ENCODE measurements at places on chromosomes 1 and 21.
A peak's percentile ranks its signal among the peaks of the same experiment; 100 is the strongest.

DNA sequence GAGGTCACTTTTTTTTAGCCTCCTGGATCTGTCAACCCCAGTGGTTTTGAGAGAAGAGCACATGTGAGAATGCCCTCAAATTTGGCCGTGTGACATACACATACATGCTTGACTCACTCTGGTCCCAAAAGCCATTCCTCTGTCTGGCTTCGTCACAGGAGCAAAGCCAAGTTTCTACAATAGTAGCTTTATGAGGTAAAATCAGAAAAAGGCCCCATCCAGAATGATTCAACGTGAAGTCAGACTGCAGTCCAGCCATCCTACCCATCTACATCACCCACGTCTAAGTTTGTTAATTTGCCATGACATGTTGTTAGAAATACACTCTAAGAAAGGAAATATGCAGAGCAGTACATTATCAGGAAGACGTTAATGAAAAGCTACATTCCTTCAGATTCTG is 245.2 kb downstream of the SDCCAG8 start:
- DNase-seq, result no peak

DNA sequence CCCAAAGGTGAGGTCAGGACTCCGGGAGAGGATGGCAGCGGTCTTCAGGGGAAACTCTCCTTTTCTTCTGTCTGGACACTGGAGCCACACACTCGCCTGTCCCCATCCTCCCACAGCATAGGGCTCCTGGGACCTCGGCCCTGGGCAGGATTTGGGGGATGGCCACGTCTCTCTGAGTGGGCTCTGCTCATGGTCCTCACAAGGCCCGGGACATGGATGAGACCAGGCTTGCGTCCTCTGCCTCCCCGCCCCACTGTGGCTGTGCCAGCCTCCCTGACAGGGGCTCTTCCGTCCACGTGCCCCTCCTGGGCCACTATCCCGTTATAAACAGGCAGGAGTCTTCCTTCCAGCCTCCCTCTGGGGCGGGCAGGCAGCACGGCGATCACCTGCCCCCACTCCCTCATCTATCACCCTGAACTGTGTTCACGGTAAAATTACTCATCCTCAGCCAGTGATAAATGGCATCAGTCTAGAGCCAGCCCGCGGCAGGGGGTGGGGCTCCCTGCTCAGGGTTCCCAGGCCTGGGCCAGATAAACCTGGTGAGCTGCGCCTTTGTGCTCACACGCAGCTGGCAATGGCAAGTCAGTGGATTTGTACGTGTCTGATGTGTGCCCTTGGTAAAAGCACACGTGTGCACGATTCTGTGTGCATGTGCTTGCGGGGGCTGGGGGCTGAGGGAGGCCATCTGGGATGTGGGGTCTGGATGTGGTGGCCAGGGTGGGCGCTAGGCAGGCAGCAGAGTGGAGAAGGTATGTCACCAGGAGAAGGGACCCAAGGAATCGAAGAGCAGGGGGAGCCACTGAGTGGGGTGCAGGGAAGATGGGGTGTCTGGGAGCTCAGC is 12.6 kb upstream of the SAMD11 start:
- DNase-seq, result no peak

DNA sequence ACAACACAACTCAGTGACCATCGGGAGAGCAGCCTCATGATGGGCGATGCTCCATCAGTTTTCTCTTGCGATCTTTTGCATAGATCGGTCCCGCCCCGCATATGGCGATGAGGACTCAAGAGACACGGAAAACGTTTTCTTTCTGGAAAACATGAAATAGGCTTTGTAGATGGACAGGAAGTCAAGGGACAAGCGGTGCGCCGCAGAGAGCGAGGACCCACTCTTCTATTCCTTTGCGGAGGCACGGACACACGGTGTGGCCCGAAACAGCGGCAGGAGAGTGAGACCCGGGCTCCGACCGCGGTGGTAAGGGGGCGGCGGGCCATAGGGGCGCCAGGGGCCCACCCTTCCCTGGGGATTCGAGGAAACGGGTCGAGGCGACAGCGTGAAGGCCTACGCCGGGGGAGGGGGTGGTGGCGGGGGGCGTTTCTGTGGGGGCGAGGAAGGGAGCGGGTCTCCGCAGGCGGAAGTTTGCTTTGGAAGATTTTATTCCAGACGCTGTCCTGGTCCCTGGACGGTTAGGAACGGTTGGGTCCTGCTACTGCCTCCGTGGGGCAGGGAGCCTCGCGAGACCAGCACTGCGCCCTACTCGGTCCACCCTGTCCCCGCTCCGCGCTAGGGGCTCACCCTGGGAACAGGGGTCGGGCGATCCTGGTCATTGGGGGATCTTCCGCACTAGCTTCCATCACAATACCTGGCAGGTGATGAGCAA is 796 bp upstream of the TDRKH start:
- no peak for DNase-seq

GRCh38 chr1:207056673-207057072 is 3.6 kb downstream of the PFKFB2 start:
- DNase-seq, result no peak

- DNase-seq, result no peak
Measured at GRCh38 chr1:225437710-225438437, 10.0 kb upstream of the LBR start.

- no peak for DNase-seq
Measured at GRCh38 chr1:187563191-187563590, 734.4 kb downstream of the PLA2G4A start.

- DNase-seq, result peak; percentile 28
Measured at GRCh38 chr1:20485527-20486456, at the start of gene CAMK2N1. Gene CAMK2N1, minus strand, starts transcription at chr1:20486210. Its CDS starts 831 bp downstream, at chr1:20485379.

GRCh38 chr1:215045698-215046308 is 36.7 kb upstream of the KCNK2 start:
- DNase-seq, result no peak

GRCh38 chr21:38265166-38265565 is 8.4 kb downstream of the KCNJ15 start:
- no peak for DNase-seq

- DNase-seq, result no peak
Measured at GRCh38 chr1:43436371-43436770, 17.4 kb downstream of the HYI start.

DNA sequence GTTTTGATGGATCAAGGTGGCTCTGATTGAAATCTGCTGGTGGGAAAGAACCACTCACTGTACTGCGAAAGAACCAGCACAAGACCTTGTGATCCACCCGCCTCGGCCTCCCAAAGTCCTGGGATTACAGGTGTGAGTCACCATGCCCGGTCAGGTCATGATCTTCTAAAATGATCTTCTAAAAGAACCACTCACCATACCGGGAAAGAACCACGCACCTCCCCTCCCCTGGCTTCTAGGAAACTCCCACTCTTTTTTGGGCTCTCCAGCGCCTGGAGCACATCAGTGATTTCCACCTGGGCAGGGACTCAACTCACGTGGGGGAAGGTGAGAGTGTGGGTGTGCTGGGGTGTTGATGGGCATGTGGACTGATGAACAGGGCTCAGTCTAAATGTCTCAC is 7.9 kb upstream of the RAB7B start:
- DNase-seq, result no peak

- no peak for DNase-seq
Measured at GRCh38 chr1:113073479-113073950, 517 bp downstream of the LRIG2 start.

DNA sequence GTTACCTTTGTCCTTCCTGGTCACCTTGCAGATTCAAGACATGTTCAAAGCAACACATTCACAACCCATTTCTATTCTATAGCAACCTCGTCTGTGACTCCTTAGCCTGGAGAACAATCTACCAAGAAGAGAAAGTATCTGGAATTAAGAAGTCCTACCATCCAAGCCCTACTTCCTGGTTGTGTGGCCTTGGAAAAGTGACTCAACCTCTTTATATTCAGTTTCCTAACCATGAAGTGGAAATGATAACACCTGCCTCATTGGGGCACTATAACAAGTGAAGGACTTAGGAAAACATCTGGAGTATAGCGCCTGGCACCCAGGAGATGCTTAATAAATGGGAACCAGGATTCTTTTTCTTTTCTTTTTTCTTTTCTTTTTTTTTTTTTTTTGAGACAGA is 36.5 kb upstream of the SRRM1 start:
- no peak for DNase-seq

- DNase-seq, result no peak
Measured at GRCh38 chr1:200336901-200337391, 72.9 kb downstream of the ZNF281 start.

GRCh38 chr21:36464590-36464989 is 15.3 kb downstream of the CLDN14 start:
- no peak for DNase-seq

DNA sequence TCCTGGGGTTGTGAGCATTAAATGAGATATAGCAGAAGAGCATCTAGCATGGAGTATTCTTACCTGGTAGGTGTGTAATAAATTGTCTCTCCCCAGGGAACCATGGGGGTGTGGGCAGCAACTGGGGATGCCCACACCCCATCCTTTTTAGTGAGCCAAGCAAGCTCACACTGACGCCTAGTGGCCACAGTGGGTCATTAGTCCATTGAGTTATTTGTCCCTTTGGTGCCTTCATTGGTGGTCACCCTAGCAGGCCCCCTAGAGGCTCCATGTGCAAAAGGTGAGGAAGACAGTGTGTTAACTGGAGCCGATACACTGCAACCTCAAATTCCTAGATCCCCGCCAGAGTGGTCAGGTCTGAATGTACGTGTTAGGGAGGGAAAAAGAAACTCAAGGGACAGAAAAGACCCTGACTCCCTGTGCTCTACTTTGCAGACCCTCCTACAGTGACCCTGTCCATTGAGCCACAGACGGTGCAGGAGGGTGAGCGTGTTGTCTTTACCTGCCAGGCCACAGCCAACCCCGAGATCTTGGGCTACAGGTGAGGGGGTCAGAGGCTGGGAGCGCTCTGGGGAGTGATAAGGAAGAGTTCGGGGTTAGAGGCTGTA is 93.3 kb upstream of the CD1D start:
- no peak for DNase-seq

- peak; percentile 12 for DNase-seq
Measured at GRCh38 chr1:87684194-87684593, 355.5 kb downstream of the LMO4 start.

DNA sequence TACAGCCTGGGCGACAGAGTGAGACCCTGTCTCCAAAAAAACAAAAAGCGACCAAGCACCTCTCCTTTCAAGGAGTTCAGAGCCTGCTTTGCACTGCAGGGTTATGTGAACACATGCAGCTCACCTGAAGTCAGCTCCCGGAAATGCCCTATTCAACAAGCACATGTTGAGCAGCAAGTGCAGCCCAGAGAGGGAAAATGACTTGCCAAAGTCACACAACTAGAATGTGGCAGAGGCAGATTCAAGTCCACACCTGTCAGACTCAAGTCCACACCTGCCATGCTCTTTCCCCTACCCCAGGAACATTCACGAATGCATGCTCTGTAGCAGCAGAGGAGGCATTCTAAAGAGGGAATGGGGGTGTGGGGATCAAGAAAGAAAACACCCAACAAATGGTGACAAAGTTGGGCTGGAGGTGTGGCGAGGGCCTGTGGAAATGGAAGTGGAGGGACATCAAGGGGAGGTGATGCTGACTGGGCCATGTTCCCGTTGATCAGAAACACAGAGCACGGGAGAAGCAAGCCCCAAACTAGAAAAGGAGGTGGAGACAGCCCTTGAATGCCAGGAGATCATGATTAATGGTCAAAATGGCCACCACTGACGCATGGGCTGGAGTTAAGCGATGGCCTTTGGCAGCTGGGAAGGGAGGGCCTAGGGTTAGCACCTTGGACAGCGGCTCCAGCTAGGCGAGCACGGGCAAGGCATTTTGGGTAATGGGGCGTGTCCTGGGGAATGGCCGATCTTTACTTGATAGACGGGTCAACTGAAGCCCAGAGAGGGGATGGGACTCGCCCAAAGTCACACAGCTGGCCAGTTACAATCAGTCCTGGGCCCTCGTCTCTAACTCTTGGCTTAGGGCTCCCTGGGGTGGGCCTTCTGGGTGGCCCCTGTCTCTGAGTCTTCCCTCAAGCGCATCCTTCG is 21.5 kb downstream of the RAP1GAP start:
- DNase-seq, result no peak

DNA sequence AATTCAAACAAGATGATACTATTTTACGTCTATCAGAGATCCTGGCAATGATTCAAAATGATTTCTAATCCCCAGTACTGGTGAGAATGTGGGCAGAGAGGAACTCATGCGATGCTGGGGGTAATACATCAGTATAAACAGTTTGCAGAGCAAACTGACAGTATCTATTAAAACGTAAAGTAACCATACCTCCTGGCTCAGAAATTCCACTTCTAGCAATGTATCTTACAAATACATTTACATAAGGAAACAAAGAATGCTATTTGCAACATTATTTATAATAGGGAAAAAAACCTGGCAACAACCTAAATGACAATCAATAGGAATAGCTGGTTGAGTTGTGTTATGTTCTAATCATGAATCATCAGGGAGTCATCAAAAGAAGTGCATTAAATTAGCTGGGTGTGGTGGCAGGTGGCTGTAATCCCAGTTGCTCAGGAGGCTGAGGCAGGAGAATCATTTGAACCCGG is 15.9 kb downstream of the RCAN1 start:
- DNase-seq, result no peak

- no peak for DNase-seq
Measured at GRCh38 chr1:222018041-222018440, 276.2 kb upstream of the DUSP10 start.

- no peak for DNase-seq
Measured at GRCh38 chr1:9905010-9905409, 5.1 kb downstream of the CTNNBIP1 start.

DNA sequence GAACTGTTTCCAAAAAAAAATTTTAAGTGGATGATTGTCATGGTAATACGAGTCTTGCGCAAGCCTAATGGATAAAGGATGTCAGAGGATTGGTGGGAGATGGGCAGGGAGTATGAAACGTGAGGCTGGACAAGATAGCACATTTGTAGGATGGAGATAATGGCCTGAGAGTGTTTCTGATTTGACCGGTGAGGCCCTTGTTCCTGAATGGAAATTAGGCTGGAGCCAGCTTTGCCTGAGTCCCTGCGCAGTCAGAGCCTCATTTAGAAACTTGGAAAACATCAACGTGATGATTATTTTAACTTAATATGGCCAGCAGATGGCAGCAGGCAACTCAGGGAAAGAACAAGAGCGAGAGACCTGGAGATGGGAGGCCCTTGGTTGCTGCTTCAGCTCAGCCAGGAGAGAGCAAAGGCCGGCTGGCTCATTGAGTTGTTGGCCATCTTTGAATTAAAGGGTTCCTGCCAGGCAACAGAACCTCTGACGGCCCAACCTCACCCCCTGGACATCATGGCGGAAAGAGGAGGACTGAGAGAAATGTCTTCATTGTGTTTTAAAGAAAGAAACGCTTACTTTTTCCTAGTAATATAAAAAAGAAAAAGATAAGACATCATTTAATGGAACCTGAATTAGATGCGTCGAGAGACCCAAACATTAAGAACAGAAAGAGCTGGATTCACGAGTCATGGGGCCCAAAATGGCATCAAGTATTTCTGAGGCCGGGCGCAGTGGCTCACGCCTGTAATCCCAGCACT is 80.3 kb downstream of the SELENOF start:
- DNase-seq, result peak; percentile 70

DNA sequence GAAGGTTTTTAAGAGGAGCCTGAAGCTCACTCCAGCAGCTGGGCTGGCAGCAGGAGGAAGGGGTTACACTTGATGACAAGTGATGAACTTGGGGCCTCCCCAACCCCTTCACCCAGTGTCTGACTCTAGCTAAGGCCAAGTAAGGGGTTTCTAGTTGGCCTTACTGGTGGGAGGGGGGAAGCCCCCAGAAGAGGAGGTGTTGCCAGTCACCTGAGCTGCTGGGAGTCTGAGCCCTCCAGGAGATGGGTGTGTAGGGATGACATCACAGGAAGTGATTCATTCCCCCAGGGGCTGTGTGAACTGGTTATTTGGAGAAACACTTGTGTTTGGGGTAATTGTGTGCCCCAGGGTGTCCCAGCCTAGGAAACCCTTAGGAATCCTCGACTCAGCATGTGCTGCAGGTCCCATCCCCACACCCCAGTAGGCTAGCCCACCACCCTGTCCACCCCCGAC is 3.1 kb downstream of the PADI1 start:
- DNase-seq, result no peak
